Prostate gland (tissue), 2 donors: ENCODE measurements at places on chromosomes 11 and 22. TPM values are rescaled to one million over a fixed set of nuclear protein-coding genes. Genes with fewer than 3 reads are reported as not detected.

Gene VWA5A
- total RNA-seq, result 28.9 TPM

Gene MMP12
- not detected for total RNA-seq

Gene C11orf86
- total RNA-seq, result not detected

Gene FAM111A
- total RNA-seq, result 49.5 TPM

Gene CBLIF
- total RNA-seq, result not detected

Gene CNTN5
- 1.0 TPM for total RNA-seq

Gene SCYL1
- total RNA-seq, result 177 TPM

Gene BATF2
- 1.5 TPM for total RNA-seq

Gene NXPE2
- total RNA-seq, result 0.68 TPM

DNA sequence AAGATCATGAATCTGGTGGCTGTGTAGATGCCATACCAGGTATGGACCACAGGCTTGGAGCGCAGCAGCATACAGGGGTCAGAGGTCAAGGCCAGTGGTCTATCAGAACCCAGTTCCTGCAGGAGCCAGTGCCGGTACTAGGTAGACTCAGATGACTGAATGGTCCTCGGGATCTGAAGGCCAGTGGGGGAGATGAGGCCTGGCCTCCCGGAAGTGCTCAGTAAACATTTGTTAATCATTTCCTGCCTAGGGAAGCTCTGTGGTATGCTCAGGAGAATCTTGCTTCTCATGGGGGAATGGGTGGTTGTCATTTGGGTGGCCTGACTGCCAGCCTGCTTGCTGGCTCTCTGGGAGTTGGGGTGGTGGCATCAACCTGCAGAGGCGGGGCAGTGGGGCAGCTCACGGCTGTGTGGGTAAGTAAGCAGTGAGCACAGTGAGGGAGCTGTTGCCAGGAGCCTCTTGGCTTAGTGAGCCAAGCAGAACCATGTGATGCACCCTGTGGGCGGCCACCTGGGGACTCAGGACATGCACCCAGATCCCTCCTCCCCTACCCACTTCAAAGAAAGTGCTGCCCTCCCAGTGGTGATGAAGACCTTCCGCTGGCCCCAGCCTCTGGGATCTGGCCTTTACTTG lies 33.0 kb downstream of the PTPRJ start:
- DNase-seq, result peak; percentile 27

DNA sequence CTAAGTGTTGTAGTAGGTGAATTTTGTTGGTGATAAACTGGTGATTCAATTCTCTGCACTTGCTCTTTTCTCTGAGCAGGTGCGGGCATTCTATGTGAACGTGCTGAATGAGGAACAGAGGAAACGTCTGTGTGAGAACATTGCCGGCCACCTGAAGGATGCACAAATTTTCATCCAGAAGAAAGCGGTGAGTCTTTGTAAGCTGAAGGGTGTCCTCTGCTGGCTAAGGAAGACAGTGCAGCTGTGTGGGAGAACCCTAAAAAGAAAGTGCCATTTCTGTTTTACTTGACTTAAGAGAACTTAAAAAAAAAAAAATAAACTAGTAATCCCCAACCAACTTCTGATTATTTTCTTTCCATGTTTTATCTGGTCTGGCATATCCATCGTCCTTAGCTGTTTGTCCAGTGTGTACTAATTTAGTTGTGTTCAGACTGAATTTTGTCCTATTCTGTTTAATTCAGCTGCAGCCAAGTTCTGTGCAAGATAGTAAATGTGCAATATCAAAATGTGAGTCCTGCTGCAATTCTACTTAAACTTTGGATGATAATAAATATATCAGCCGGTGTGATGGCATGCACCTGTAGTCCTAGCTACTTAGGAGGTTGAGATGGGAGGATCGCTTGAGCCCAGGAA lies 29.6 kb downstream of the CAT start:
- peak; percentile 13 for DNase-seq

- DNase-seq, result peak; percentile 77
Measured at GRCh38 chr11:120055646-120056045, 82.3 kb downstream of the TRIM29 start.

- DNase-seq, result no peak
Measured at GRCh38 chr11:14073849-14074476, 111.4 kb downstream of the SPON1 start.

GRCh38 chr22:50550395-50550794 lies 4.7 kb downstream of the KLHDC7B start:
- DNase-seq, result no peak

GRCh38 chr11:47021527-47021818 lies 84.9 kb downstream of the CSTPP1 start:
- no peak for DNase-seq

- DNase-seq, result no peak
Measured at GRCh38 chr11:116646191-116646590, 126.6 kb downstream of the BUD13 start.

DNA sequence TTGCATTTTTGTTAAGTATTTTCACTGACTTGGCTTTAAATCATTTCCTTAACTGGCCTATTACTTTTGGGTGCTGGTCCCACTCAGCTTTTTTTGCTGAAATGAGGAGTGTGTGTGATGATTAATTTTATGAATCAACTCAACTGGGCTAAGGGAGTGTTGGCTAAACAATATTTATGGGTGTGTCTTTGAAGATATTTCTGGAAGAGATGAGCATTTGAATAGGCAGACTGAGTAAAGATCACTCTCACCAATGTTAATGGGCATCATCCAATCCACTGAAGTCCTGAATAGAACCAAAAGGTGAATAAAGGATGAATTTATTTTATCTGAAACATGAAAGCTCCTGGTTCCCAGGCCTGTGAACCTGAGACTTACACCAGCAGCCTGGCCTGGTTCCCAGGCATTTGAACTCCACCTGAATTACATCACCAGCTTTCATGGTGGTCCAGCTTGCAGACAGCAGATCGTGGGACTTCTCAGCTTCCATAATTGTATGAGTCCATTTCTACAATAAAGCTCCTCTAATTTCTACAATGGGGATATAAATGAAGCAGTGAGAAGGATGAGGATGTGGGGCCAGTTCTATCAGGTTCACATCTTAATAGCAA lies 241.3 kb upstream of the ZC3H12C start:
- DNase-seq, result no peak

DNA sequence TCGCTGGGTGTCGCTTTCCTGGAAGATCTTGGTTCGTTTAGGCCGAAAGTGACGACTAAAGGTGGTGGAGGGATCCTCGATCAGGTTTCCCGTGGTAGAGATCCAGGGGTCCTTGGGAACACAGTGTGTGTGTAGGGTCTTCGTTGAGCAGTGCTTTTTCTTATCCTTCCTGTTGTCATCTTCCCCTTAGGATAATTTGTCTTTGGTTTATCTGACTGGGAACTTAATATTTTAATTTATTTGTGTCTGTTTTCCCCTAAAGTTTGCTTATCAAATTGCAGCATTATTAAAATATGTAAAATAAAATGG lies 403 bp downstream of the RBM7 start:
- DNase-seq, result no peak

DNA sequence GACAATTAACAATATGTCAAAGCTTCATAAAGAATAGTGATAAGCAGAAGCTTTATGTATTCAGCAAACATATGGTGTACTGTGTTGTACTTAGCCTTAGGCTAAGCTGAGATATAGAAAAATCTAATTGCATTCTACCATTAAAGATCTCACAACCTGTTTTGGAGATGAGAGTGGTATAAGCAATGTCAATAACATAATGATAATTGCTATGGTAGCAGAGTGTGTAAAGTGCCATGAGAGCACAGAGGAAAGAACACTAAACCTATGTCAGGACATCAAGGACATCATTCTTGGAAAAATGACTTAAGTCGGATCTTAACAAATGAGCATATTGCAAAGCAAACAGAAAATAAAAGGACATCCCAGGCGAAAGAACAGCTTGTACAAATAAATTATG lies 28.6 kb upstream of the ANGPTL5 start:
- no peak for DNase-seq

GRCh38 chr11:120674542-120674941 lies 163.0 kb downstream of the GRIK4 start:
- DNase-seq, result no peak

DNA sequence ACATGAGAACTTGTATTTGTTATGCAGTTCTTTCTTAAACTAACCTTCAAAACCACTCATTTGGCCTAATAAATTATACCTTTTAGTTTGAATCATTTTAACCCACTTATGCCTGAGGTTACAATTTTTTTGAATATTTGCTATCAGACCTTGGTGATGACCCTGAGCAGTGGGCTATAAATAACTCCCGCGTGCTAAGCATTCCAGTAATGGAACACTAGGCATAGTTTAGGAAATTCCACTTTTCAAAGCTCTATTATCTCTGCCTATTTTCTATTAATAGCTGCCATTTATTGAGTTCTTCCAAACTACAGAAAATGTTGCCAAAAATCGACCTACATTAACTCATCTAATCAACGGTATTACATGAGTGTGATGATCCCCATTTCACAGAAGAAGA lies 993.4 kb upstream of the FAT3 start:
- DNase-seq, result no peak

DNA sequence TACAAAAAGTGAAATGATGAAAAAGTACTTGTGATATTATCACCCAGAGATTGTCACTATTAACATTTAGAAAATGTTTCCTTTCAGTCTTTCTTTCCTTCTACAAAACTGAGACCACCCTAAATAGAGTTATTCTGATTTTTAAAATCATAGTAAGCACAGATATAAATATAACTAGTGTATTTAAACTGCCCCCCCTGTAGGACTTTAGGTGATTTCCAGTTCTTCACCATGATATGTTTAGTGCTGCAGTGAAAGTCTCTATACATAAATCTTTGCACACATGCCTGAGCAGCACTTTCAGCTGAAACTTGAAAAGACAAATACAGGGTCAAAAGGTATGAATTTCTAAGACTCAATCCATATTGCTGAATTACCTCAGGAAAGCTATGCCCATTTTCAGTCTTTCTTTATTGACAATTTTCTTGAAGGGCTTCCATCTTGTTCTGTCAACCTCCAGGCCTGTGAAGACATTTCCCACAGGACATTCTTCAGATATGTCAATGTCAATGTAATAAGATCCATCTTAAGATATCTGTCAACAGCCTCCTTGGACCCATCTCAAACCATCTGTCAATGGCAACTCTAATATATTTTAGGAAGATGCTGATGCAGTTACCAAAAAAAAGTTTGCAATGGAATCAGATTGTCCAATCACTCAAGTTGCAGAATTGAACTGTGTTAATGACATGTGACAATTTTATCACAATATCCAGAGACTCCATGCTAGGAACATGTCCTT lies 30.8 kb upstream of the LDLRAD3 start:
- no peak for DNase-seq

GRCh38 chr22:49508561-49508960 lies 319.1 kb downstream of the BRD1 start:
- DNase-seq, result no peak

DNA sequence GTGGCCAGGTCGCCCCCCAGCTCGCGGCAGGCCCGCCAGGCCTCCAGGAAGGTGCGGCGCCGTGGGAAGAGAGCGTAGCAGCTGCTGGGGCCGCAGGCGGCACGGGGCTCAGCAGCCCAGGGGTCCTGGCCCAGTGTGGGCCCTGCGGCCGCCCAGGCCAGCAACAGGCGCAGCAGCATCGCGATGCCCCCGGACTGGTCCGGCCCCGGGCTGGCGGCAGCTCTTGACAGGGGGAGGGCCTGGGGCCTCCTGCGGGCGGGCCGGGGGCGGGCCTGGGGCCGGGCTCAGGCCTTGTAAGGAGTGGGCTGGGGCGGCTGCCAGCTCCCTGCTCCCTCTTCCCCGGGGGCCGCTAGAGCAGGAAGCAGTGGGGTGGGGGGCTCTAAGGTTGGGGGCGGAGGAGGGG lies at the start of gene CD248:
TSS of gene CD248 (minus strand) at position 196 of the 403 bp plus-strand sequence. CDS start at position 179, 17 bp downstream.
- DNase-seq, result no peak

DNA sequence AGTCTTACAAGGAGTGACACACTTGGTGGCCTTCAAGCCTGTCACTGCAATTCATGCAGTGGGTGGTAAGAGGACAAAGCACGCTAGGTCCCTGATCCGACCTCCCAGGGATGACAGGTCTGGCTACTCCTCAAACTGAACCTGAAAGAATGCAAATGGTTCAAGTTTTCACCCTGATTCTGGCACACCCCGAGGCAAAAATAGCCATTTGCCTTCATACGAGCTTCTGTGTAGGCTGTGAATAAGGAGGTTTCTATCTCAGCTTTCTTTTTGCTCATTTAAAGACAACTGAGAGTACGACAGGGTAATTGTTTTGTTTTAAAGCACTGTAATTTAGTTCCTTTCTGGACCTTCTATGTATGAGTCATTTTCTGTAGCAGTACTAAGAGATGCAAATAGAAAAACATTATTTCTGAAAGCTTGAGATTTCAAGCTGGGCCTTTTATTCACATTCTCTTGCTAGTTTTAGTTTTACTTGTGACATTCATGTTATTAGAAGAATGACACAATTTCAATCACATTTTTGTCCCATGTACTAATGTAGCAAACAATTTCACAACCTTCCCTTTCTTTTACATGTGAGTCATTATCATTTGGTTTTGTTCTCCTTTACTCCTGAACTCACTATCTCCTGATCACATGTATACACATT lies 56.6 kb upstream of the FDX1 start:
- DNase-seq, result no peak
